ENCODE measurements at places on chromosomes 16 and 17.

DNA sequence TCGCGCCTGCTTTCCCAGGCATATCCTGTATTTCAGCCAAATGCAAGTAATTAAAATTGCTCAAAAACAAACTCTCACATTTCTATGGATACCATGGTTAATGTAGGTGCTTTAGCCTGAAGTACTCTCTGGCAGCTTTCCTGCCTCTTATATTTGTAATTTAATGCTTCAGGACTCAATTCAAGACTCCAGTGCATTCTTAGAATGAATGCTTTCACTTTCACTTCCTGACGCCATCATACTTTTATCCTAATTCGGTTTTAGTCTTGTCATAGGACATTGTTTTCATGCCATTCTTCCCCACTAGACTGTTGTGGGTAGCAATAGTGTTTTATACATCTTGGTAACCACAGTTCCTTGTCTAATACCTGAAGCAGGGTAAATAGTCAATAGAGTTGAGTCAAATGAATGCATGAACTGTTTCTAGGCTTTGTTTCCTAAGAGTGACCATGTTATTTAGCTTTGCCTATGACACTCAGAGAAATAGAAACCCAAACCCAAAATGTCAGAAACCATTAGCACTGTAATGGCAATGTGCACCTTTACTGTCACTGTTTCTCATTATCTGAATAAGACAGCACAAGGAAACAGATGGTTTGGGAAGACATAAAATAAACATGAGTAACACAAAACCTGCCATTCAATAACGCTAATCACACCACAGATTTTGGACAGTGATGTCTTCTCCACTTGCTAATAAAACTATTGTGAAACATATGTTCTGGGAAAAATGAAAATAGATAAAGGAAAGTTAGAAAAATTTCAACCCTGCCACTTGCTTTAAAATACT, 705.5 kb downstream of the CDH11 start:
- DNase-seq: peak; percentile 9

DNA sequence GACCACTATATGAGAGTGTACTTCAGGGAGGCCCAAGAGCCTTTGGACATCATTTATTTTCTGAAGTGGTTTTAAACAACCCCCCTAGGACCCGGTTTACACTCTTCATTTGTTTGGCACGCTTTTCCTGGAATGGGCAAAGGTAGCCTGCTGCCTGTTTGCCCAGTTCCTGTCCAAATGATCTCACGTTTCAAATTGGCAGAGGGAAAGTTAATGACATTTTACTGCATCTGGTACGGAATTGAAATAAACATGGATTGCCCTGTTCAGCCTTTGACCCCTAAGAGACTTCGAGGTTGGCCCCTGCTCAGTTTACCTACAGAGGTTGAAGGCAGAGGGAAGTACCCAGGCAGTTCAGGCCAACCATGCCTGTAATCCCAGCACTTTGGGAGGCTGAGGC, 5.8 kb upstream of the RPRML start:
- no peak for DNase-seq

DNA sequence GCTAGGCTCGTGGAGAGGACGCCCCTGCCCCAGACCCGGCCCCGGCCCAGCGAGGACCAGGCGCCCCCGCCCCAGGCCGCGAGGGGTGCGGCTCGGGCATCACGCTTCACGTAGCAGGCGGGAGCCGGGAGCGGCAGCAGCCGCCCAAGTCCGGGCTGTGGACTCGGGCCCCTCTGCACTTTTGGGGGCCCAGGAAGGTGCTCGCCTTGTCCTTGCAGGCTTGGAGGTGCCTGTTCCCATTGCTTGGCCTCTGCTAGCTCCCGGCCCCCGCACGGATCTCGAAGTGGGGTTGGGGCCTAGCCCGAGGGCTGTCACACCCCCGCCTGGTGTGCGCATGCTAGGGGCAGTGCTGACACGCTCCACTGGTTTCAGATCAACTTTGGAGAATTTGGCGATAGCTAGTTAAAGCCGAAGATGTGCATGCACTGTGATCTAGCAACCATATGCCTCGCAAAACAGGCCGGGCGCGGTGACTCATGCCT, 55.7 kb downstream of the WSB1 start:
- no peak for DNase-seq

GRCh38 chr17:57438066-57438731, 181.9 kb downstream of the MSI2 start:
- no peak for DNase-seq

GRCh38 chr17:21124086-21124485, 2.7 kb upstream of the DHRS7B start:
- DNase-seq: no peak

GRCh38 chr17:1766382-1767135, 4.7 kb downstream of the SERPINF1 start:
- DNase-seq: peak; percentile 32

DNA sequence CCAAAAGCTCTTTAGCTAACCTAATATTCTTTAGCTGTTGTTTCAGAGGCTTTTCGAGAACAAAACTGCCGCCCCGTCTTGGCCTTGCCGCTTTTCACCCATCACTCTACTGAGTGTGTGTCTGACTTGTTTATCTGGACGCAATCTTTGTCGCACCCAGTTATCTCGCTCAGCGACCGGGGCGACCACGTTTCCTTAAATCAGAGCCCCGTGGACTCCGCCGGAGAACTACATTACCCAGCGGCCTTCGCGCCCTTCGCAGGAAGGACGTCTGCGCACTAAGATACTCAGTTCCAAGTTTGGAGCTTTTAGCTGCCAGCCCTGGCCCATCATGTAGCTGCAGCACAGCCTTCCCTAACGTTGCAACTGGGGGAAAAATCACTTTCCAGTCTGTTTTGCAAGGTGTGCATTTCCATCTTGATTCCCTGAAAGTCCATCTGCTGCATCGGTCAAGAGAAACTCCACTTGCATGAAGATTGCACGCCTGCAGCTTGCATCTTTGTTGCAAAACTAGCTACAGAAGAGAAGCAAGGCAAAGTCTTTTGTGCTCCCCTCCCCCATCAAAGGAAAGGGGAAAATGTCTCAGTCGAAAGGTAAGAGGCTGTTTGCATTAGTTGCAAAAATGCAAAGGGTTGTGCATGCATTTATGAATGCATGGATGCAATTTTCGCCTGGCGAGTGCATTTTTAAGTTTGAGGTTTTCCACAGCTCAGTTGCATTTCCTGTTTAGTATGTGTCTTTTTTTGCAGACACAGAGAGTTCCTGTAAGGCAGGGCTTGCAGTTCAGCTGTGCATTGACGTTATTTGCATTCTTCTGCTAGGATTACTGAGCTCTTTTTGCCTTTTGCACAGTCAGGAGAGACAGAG, at the start of gene MAP2K6:
MAP2K6 (plus strand) TSS at position 290 of the 867 bp plus-strand sequence; CDS start at position 578, 288 bp downstream.
- DNase-seq: peak; percentile 61

DNA sequence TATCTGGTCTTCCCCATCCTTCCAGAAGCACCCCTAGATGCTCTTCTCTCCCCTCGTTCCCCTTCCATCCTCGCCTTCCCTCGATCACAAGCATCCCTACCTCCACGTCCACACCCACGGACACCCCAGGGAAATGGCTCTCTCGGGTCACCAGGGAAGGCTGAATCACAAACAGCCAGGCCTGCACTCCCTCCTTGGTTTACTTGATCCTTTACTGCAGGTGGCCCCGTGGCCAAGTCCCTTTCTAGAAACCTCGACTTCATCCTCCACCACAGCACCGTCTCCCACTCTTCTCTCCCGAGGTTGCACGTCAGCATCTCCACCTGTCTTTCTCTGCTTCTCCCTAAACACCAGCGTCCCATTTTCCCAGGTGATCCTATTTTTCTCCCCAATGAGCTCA, 6.5 kb upstream of the RBFOX3 start:
- DNase-seq: no peak

Data from epithelial cell of esophagus (primary cell).